Activated CD4-positive, alpha-beta T cell treated with anti-CD3 and anti-CD28 coated beads, Interleukin-2, amount 50 U/mL, for 24 hours (primary cell): ENCODE measurements at places on chromosomes 6 and 20.

GRCh38 chr20:24737212-24737850, 211.7 kb upstream of the CST7 start:
- DNase-seq = no peak

GRCh38 chr6:71665931-71666330, 220.4 kb upstream of the RIMS1 start:
- no peak for DNase-seq

DNA sequence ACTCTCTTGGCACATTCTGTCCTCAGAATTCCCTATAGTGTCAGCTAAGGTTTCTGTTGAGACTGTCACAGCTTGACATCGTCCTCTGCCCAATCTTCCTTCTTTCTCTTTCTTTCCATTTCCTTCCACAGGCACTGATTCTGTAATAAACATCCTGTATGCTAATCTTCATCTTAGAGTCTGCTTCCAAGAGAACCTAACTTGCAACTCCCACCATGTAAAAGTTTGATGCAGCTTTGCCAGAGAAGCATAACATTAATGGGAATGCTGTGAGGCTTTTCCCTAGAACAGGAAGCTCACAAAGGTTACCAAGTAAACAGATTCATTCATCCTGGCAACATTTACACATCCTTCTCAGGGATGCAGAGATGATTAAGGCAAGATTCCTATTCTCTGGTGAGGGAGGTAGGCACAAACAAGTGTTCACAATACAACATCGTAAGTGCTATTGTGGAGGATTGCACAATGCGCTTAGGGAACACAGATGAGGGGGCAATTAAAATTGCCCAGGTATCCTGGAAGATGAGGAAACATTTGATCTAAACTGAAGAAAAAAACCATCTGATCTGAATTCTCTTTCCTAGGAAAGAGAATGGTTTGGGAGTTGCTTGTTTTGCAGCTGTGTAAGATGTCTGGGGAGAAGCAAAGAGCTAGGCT, 74.7 kb downstream of the GRM1 start:
- no peak for DNase-seq

GRCh38 chr6:35309611-35310264, 12.1 kb downstream of the DEF6 start:
- no peak for DNase-seq

DNA sequence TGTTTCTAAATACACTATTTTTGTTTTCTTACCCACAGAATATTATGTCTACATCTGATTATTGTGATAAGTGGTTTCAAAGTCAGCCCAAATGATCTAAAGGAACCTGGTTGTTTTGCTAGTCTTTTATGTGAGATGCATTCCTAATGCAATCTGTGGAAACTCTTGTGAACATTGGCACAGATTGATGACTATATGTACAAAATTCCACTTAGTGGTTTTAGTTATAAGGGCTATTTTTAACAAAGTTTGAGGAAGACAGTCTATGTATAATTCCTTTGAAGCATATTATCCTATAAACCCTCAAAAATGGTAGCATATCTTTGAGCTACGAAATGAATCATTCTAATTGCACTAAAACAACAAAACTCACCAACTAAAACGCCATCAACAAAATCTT, 140.9 kb downstream of the GRIK2 start:
- DNase-seq = no peak

- DNase-seq = no peak
Observed at GRCh38 chr6:152220786-152221185, 413.3 kb downstream of the ESR1 start.

- no peak for DNase-seq
Observed at GRCh38 chr6:37381579-37381978, 27.8 kb downstream of the RNF8 start.

DNA sequence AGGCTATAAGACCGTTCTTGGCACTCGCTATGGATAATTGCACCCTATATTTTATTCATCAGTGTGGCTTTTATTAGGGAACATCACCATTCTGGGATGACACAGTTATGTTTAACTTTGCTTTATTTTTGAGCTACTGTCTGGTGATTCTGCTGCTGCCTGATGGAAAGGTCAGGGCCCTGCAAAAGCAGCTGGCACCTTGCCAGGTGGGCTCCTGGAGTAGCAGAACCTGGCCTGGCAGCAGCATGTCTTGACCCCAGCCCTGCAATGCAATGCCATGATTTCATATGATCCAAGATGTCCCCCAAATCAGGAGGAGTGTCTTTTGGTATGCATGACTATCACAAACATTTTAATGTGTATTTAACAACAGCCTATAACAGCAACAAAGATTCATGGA, 228.4 kb upstream of the RSPO3 start:
- no peak for DNase-seq

DNA sequence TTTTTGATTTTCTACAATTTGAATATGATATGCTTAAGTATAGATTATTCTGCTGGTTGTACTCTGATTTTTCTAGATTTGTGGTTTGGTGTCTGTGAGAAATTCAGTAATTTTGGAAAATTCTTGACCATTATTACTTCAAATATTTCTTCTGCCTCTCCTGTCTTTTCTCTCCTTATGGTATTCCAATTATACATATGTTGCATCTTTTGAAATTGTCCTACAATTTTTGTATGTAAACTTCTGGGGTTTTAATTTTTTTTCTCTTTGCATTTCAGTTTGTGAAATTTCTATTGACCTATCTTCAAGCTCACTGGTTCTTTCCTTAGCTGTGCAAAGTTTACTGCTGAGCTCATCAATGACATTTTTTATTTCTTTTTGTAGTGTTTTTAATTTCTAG, 534.4 kb upstream of the SLC35B3 start:
- DNase-seq = no peak

- no peak for DNase-seq
Observed at GRCh38 chr20:40726776-40727175, 37.7 kb upstream of the MAFB start.

DNA sequence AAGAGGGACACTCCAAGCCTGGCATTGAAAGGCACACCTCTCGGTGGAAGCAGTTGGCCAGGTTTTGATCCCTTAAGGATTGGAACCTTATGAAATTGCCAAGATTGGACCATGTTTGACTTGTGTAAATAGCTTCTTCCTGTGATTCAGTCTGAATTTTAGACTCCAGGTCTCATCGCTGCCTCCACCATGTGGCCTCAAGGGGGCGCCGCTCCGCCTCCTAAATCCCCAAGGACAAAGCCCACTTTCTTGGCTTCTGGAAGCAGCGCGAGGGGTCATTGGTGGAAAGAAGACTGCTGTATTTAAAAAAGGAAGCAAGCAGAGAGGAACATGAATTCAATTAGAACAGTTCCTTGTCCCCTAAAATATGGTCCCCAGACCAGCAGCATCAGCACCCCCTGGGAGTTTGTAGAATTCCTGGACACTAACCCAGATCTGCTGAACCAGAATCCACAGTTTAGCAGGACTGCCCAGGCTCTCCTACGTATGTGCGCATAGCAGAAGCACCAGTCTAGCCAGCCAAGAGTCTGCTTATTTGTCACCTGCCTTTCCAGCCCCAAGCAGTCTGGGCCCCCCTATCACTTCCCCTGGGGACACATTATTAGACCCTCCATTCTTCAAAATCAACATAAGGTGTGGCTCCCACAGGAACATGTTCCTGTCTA, 108.5 kb downstream of the LY86 start:
- DNase-seq = no peak

- no peak for DNase-seq
Observed at GRCh38 chr20:1187605-1188171, 2.9 kb upstream of the TMEM74B start.

DNA sequence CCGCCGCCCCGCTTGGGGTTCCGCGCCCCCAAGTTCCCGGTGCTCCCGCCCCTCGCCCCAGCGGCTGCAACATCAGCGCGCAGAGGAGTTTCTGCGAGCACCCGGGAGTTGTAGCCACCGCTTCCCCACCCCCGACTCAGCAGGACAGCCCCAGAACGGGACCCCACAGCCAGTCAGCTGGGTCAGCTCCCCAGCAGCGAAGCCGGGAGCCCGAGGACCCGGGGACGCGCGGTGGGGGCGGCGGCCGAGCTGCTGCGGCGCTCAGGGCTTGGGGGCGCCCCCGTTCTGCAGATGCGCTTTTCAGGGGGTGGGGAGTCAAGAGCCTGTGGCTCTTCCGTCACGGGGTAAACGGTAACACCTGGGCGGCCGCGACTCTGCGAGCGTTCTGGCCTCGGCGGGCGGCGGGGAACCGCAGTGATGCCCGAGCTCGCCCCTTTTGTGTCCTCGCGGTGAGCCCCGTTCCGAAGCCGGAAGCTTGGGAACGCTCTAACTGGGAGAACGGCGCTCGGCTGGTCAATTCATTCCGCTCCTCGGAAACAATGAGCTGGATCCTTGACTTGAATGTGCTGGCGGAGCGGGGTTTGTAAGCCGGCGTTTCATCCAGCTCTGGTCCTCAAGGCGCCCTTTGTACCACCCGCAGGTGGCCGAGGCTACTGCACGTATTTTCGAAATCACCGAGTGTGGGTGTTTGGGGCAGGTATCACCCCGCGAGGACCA, 774 bp downstream of the PLEKHG1 start:
- peak; percentile 25 for DNase-seq

DNA sequence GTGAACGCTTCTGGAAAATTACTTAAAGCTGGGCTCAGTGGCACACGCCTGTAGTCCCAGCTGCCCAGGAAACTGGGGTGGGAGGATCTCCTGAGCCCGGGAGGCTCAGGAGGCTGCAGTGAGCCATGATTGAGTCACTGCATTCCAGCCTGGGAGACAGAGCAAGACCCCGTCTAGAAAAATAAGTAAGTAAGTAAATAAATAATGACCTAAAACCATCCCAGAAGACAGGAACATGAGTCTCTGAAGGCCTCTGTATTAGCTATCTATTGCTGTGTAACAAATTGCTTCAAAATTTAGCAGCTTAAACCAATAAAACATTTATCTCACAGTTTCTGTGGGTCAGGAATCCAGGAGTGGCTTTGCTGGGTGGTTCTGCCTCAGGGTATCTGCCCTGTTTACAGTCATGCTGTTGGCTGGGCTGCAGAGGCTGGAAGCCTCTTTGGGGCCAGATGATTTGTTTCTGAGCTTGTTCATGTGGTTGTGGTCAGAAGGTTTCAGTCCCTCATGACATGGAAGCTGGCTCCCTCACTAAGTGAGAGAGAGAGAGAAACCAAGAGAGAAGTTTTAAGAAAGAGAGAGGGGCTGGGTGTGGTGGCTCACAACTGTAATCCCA, 48.4 kb upstream of the NCOA3 start:
- peak; percentile 25 for DNase-seq

DNA sequence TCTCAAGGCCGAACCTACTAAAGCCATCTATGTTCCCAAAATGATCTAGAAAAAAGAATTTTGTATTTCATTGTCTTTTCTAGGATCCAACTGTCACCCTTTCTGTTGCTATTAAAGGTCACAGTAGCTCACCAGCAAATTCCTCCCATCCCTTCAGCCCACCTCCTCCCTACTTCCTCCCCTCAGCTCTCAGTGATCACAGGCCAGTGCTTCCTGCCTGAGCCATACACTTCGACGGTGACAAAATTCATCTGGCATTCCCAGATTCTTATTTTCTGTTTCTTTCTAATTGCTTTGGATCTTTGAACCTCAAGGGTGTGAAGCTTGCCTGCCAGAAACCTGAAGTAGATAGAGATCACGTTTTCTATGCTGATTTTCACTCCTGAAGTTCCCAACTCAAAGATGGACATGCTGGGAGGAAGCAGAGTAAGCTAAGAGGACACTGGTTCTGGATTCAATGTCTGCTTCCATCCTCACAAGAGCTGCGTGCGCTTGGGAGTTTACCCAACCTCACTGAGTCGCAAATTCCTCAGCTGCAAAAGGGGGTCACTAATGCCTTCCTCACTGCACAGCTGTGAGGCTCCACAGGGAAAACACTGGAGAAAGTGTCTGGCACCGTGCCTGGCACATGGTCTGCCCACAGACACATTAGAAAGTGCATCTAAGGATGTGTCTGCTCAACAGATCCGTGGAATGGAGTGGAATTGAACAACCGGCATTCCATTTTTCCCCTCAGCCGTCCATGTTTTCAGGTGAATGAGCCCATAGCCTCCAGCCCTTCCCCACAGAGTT, 34.5 kb downstream of the MDGA1 start:
- DNase-seq = no peak

DNA sequence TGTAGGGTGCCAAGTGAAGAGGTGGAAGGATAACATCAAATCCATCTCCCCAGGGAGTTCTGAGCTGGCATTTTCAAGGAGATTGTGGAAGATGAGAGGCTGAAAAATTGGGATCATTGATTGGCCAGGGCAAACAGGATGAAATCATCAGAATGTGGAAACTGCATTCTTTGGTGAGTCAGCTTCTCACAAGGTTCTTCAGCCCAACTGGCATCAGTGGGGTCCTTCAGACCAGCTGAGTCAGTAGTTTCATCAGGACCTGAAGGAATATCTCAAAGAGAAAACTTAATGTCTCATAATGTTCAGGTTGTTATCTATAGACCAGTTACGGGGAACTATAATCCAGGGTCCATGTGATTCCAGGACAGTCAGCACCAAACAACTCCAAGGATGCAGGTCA, 195.8 kb downstream of the HAO1 start:
- DNase-seq = no peak

GRCh38 chr6:55937261-55937947, 62.0 kb upstream of the BMP5 start:
- no peak for DNase-seq

DNA sequence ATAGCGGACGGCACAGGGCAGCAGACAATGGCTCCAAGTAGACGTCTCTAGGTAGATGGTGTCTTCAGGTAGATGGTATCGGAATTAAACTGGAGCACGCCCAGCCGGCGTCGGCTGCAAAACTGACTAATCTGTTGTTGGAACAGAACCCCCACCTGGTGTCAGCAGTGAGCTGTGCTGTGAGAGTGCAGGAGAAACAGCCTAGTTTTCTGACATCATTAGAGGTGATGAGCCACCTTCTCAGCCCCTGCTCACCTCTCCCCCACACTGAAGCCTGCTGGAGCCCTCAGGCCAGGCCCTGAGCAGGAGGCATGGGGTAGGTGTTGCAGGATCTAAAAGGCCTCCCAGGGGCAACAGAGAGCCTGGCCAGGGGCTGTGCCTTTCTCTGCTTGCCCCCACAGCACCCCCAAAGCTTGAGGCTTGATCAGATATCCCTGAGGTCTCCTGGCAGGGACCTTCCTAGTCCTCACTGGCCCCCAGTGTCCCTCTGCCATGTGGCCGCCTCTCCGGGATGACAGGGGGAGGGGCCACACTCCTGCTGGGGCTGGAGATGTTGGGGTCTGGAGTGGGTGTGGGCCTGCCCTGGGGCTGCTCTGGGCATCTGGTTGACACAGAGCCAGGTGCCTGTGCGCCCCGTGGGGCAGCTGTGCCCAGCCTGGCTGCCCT, 6.9 kb upstream of the HELZ2 start:
- peak; percentile 59 for DNase-seq

GRCh38 chr6:14724549-14724948, 521.3 kb upstream of the JARID2 start:
- DNase-seq = no peak

DNA sequence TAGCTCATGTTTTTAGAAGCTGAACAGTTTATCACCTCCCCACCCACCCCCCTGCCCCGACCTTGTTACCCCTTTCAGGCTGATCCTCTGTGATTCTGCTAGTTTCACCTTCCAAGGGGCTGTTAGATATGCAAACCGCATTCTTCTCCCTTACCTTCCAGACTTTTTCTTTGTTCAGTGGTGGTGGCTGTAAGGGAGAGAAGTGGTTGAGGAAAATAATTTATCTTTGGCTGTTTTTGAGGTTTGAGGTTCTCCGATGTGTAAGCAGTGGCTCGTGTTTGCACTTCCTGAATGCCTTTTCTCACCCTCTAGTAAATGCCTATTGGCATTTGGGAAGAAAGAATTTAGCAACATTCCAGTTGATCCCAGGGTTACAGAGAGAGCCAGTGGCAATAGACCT, 69.4 kb upstream of the KCNG1 start:
- no peak for DNase-seq
